ENCODE measurements at places on chromosomes 7 and 10.

DNA sequence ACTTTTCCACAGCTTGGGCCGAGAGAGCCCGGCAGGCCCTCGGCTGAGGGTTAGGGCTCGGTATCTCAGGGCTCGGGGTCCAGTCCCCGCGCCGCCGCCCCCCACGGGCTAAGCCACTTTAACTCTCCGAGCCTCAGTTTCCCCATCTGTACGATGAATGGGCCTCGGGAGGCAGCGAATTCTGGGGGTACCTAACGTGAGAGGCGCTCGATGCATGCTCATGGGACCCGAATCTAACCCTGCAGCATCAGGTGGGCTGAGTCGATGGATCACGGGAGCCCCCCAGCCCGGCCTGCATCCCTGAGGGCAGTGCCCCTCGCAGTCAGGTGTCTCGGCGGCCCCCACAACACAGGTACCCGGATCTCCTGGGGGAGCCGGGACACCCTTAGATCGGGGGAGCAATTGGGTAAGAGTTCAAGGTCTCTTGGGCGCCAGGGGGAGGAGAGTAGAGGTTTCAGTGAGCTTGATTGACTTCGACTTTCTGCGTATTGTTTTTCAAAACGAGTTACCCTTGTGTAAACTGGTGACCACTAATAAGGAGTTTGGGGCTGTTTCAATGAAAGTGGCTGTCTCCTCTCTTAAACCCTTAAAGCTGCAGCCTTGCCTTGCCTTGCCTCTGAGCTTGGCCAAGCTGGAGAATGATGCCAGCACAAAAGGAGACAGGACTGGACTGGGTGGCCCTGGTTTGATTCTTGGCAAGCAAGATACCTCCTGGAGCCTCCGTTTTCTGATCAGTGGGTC, 631 bp downstream of the POR start:
- DNase-seq: no peak

DNA sequence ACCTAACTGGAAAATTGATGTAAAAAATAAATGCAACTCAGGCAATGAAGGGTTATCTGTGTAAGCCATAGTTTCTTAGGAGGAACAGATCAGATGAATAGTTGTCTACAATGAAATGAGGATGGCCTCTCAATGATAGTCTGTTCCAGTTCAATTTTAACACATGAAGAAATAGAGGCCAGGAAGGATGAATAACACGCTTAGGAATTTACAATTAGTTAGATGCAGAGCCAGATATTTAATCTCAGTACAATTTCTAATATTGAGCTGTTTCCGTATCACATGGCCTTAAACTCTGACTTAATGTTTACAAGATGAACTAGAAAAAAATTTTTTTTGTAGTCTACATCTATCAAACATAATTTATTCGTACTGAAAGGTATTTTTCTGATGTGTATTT, 176.6 kb downstream of the GALNT11 start:
- no peak for DNase-seq

- DNase-seq: no peak
These were observed 961 bp downstream of the SCRN1 start for GRCh38 chr7:29988424-29989256.

DNA sequence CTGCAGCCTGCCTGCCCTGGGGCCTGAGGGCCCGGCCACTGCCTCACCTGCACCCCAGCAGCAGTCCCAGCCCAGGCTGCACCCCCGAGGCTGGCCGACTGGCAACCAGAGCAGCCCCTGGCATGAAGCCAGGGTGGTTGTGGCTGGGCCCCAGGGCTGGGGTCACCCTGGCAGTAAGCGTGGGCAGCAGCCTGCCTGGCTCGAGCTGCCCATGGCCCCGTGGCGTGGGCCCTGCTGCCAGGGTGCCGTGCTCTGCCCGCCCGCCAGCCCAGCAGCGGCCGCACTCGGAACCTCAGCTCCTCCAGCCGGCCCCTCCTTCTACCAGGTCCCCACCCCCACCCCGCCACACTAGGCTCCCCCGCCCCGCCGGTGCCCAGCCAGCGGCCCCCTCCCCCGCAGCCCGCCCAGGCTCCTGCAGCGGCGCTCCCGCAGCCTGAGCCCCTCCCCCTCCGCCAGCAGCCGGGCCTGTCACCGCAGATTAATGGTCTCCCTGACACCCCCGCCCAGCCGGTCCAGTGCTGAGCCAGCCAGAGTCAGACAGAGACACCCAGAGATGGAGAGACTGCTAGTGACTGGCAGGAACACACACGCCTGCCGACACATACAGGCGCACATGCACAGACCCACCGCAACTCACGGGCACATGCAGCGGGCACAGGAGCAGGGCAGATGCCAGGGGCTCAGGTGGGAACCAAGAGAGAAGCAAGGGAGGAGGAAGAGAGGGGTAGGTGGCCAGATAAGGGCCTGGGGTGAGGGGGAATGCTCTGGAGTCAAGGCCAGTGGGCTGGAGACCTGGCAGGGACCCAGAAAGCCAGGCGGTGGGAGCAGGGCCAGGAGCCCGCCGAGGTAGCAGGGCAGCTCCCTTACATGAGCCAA, 22.4 kb downstream of the KCNH2 start:
- no peak for DNase-seq

GRCh38 chr7:124840435-124840834, 74.8 kb upstream of the GPR37 start:
- DNase-seq: no peak

- DNase-seq: no peak
These were observed 160.3 kb upstream of the KLF14 start for GRCh38 chr7:130894146-130894908.

All from stimulated activated CD8-positive, alpha-beta memory T cell treated with anti-CD3 and anti-CD28 coated beads, Interleukin-4, amount 100 ng/mL, for 1 hour (primary cell).